AG04450 (cell line): ENCODE measurements at places on chromosomes 3 and 15.

GRCh38 chr3:37971467-37971866, 19.1 kb upstream of the VILL start:
- no peak for DNase-seq

- DNase-seq: no peak
These were observed 902 bp upstream of the ZCWPW2 start for GRCh38 chr3:28347374-28348264.

DNA sequence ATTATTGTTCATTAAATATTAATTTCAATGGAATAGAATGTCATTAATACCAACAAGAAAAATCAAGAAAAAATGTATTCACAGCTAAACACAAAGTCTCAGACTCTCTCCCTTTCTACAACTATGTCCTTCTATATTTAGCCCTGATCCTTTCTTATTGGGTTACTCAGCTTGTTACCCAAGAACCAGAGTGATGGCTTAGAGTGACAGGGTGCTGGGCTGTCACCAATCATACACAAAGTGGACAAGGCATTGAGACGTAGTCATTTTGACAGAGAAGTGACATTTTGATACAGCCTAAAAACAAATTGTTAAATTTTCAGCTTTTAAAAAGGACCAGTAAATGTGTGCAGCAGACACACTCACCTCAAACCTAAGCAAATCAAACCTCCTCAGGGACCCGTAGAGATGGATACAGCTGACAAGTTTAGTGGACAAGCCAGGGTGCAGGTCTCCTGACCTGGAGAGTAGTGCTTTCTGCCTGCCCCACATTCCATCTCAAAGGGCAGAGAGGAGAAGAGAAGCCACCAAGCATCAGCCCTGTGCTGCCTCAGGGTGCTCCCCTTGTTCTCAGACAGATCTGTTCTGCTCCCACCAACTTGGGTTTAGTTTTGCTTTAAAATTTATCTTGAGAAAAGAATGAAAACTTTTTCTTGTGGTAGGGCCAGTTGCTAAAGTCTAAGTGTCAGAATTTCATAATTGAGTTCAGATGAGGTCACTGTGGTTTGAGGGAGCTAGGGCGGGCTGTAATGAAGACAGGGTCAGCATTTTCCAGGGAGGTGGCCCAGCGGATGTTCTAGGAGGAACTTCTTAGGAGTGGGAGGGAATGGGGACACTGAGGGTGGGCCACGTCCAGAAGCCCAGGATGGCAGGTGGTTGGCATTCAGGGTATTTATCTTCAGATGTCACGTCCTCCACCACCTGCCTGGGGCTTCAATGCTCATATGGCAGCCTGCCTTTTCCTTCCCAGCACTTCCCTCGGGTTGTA, 136.5 kb upstream of the TBL1XR1 start:
- no peak for DNase-seq

DNA sequence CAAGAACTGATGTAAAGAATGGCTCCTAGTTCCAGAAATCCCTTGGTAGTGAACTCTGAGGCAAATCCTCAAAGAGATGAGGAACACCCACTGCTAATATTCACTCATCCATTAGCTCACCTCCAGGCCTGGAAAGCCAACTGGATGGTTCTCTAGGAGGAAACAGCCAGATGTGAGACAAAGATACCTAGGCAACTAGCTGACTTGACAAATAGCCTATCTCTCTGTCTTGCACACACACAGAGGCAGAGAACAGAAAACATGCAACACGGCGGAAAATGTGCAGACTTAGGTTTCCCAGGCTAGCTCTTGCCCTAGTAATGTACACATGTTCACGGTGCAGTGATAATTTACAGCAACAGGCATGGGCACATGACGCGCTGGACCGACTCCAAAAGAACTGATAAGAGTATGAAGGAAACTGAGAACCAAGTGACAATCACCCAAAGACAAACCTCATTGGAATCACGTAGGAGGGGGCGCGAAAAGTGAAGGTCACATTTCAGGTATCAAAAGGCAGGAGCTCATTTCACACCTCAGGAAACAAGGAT, 318.1 kb downstream of the FOXP1 start:
- no peak for DNase-seq

GRCh38 chr3:39808467-39809180, 785 bp upstream of the MYRIP start:
- DNase-seq: no peak

GRCh38 chr15:78129751-78130287, 1.4 kb downstream of the CIB2 start:
- no peak for DNase-seq

- DNase-seq: no peak
These were observed 69.6 kb downstream of the IGF1R start for GRCh38 chr15:98717942-98718341.

- no peak for DNase-seq
These were observed 228.6 kb upstream of the CMC1 start for GRCh38 chr3:28012830-28013229.
